ENCODE measurements at places on chromosomes 5 and 9.

GRCh38 chr5:24693609-24694008, 48.8 kb upstream of the CDH10 start:
- DNase-seq = no peak

- DNase-seq = no peak
These were observed 15.5 kb downstream of the TYRP1 start for GRCh38 chr9:12708562-12709298.

DNA sequence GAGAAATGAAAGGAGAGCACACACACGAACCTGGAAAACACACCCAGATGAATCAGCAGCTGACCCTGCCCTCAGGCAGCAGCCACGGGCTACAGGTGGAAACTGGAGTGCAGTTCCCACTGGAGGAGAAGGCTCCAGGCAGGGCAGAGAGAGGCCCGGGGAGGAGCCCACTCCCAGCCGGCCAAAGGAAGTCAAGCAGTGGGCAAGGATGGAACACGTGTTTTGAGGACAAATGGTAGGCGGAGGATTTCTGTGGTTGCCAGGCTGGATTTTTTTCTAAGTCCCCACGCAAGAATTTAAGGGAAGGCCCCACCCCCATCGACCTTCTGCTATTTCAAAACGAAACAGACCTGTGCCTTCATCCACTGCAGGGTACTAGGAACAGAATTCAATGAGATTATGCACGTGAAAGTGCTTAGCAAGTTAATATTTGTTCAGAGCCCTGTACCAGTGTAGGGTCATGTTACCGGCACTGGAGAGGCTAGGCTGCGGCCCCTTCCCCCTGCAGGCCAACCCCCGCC, 6.8 kb downstream of the EPB41L4B start:
- no peak for DNase-seq

DNA sequence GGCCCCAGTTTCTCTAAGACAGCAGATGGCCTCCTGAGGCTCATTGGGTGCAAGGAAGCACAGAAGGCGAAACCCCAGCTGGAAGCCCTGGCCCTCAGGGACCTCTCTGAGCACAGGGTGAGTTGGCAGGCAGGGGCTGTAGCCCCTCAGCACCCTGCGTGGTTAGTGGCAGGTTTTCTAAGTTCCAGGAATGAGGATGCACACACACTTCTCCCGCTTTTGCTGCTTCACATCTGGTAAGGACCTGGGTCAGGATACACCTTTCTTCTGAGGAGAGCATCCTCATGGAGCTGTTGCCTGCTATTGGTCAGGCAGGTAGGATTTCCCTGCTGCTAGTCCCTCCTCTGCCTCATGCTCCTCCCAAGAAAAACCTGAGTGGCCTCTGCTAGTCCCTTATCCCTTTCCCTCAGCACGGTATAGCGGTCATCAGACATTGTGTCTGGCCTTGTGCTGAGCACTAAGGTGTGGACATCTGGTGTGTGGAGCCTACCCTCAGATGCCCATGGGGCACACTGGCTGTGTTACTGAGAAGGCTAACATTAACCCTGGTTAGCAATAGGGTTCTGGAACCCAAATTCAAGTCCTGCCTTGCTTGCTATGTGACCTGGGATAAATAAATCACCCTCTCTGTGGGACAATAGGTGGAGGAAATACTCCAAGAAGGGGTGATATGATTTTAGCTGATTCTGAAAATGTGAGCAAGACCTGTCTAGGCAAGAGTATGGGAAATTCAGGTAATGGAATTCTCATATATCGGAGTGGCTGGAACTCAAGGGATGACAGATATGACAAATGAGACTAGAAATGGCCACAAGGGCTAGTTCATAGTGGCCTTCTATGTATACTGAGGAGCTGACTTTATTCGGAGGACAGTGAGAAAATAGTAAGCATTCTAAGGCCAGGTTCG, 1.6 kb downstream of the SLC22A4 start:
- DNase-seq = no peak

- no peak for DNase-seq
These were observed 1.3 kb upstream of the DMRT3 start for GRCh38 chr9:974996-975739.

All from CD4-positive, alpha-beta T cell treated with Interferon alpha-2 for 1 hour (primary cell).